Liver (tissue), 10 donors: ENCODE measurements at places on chromosomes 5 and 9. TPM values are rescaled to one million over a fixed set of nuclear protein-coding genes. Genes with fewer than 3 reads are reported as not detected.

- H3K4me3 ChIP-seq = no peak overlapping the region
- H3K36me3 ChIP-seq = no peaks in the 10 kb centered on the region
- DNase-seq = no peak
- H3K27me3 ChIP-seq = no peaks in the 10 kb centered on the region
- H3K27ac ChIP-seq = no peak overlapping the region
- no peaks in the 10 kb centered on the region for H3K4me1 ChIP-seq
Measured at GRCh38 chr5:35685161-35685560, 67.5 kb downstream of the SPEF2 start.

DNA sequence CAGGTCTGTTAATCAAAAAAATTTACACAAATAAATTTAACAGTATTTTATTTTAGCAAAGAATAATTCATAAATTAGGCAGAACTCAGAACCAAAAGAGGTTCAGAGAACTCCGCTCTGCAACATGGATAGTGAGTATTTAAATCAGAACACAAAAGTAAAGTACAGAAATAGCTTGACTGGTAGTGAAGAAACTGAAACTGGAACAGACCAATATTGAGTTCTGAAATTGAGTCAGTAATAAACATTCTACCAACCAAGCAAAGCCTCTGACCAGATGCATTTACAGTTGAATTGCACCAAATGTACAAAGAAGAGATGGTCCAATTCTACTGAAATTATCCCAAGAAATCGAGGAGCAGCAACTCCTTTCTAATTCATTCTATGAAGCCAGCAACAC lies 1542.8 kb downstream of the EFNA5 start:
- H3K36me3 ChIP-seq = no peaks in the 10 kb centered on the region
- no peak overlapping the region for H3K27ac ChIP-seq
- DNase-seq = no peak
- no peak overlapping the region for H3K4me3 ChIP-seq
- H3K27me3 ChIP-seq = no peaks in the 10 kb centered on the region

DNA sequence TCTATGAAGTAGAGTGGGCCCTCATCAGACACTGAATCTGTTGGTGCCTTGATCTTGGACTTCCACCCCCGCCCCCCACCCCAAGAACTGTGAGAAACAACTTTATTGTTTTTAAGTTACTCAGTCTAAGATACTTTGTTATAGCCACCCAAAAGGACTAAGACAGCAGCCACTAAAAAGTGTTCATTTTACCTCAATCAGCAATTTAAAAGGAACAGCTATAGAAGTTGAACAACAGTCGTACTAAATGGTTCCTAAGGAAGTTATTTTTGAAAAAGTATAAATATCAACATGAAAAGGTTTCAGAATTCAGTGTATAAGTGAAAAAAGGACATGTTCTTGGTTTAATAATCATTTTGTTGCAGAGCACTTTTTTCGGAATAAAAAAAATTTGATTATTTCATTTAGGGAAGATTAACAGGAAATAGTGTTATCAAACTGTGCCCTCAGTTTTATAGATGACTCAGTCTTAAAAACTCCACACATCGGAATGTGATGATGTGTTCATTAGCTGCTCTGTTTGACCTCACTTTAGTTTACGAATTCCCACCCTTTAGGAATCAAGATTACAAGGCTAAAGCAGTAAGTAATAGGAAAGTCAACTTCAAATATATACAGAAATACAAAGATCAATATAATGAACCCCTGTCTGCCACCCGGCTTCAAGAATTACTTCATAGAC lies 71.2 kb downstream of the MTAP start:
- no peak for DNase-seq
- H3K4me3 ChIP-seq = no peak overlapping the region
- no peak overlapping the region for H3K27ac ChIP-seq

- H3K27ac ChIP-seq = peak overlapping the region; percentile 83
- no peaks in the 10 kb centered on the region for H3K27me3 ChIP-seq
- peaks cover 7% of the 10 kb centered on the region for H3K4me1 ChIP-seq
- H3K4me3 ChIP-seq = peak overlapping the region; percentile 56
Measured at GRCh38 chr9:15295761-15296405, 11.1 kb downstream of the TTC39B start.

GRCh38 chr9:93645149-93645889 lies 68.9 kb downstream of the PHF2 start:
- no peaks in the 10 kb centered on the region for H3K4me1 ChIP-seq
- no peak overlapping the region for H3K4me3 ChIP-seq
- no peak for DNase-seq
- H3K27me3 ChIP-seq = no peaks in the 10 kb centered on the region
- H3K36me3 ChIP-seq = peaks cover 7% of the 10 kb centered on the region

DNA sequence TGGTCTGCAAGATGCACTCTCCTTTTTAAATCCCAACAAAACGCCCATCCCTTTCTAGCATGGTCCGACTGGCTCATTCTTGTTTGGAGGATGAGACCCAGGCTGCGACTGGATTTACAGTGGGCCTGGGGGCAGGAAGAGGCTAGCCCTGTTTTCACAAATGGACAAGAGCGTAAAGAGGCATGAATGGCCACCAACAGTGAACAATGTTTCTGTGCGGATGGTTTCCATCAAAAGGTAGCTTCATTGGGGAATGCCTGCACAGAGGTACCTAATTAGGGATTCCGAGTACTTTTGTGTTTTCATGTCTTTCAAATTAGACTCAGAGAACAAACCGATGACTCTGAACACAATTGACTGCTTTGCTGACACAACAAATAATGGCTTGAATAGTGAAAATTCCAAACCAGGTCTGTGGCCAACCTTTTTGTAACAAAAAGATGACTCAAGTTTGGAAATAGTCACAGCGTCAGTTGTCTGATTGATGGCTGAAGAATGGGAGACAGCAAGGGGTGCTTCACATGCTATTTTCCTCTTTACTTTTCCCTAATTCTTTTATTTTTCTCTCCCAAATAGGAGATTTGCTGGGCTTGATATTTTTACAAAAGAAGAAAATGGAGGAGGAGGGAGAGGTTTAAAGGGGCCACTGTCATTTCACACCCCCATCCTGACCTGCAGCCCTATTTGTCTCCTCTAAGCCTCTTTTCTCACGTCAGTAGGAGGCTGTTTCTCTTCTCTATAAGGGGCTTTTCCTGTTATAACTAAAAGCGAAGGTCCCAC lies 208.1 kb upstream of the S1PR3 start:
- no peak overlapping the region for H3K4me3 ChIP-seq
- H3K4me1 ChIP-seq = no peaks in the 10 kb centered on the region
- DNase-seq = no peak
- no peaks in the 10 kb centered on the region for H3K36me3 ChIP-seq
- no peaks in the 10 kb centered on the region for H3K27me3 ChIP-seq

- H3K36me3 ChIP-seq = no peaks in the 10 kb centered on the region
- no peak overlapping the region for H3K4me3 ChIP-seq
- no peak for DNase-seq
- H3K4me1 ChIP-seq = peaks cover 2% of the 10 kb centered on the region
- H3K27ac ChIP-seq = no peak overlapping the region
- no peaks in the 10 kb centered on the region for H3K27me3 ChIP-seq
Measured at GRCh38 chr9:269081-269711, 54.5 kb downstream of the DOCK8 start.

GRCh38 chr5:57298985-57299491 lies 125.2 kb downstream of the GPBP1 start:
- no peaks in the 10 kb centered on the region for H3K36me3 ChIP-seq
- H3K4me3 ChIP-seq = no peak overlapping the region

GFI1B gene
- total RNA-seq = not detected

GRCh38 chr9:131161585-131161984 lies 36.2 kb downstream of the NUP214 start:
- no peak overlapping the region for H3K4me3 ChIP-seq
- H3K36me3 ChIP-seq = peaks cover 34% of the 10 kb centered on the region
- H3K27me3 ChIP-seq = no peaks in the 10 kb centered on the region
- H3K27ac ChIP-seq = no peak overlapping the region
- no peaks in the 10 kb centered on the region for H3K4me1 ChIP-seq

PCDHGC3 gene
- total RNA-seq = 3.7 TPM

DNA sequence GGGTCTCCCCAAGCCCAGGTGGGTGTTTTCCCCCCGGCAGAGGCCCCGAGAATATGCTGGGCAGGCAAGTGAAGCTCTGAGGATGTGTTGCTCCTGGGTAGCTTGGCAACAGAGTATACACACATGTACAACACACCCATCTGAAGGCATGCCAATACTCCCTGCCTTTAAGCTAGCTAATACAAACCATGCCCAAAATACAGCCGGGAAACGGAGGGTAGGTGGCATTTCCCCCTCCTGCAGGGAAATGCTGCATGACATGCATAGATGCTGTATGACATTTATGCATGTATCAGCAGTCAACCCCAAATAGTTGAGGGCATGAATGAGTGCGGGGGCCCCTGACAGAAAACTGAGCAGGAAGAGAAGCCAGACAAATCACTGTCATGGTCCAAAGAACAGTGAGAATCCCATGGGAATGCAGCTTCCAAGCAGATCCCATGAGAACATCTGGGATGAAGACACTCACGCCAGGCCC lies 614.1 kb downstream of the EBF1 start:
- no peak overlapping the region for H3K4me3 ChIP-seq
- no peak overlapping the region for H3K27ac ChIP-seq
- H3K36me3 ChIP-seq = no peaks in the 10 kb centered on the region
- H3K27me3 ChIP-seq = no peaks in the 10 kb centered on the region

GRCh38 chr9:115799734-115800133 lies 353.9 kb upstream of the PAPPA start:
- H3K27me3 ChIP-seq = no peaks in the 10 kb centered on the region
- no peak overlapping the region for H3K4me3 ChIP-seq

DNA sequence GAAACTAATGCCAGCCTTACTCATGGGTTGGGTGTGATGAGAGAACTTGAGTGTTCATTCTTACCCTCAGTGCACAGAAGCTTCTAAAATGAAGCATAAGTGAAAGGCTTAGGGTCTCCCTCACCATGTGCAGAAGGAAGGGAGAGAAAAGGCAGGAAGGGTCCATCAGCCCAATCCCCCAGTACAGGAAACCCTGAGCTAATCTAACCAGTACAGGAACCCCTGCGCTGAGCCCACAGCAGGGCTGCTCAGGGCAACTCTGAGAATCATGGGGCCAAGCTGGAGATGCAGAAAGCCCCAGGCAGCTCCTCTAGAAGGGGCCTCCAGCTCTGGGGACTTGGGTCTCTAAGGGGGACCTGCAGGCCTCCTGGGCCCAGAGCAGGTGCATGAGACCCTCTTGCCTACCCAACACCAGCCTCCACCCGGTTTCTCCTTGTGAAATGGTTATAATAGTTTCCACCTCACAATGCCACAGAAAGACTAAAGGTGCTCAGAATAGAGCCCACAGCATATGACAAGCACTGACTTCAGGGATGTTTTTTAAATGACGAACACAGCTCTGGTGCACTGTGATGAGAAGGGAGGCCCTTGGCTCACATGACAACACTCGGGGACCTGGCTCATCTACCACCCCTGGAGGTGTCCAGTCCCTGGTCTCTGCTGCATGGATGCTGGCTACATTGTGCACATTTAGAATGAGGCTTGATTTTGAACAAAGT lies 190.1 kb downstream of the ACTL7B start:
- H3K36me3 ChIP-seq = no peaks in the 10 kb centered on the region
- H3K27ac ChIP-seq = no peak overlapping the region
- no peak overlapping the region for H3K4me3 ChIP-seq
- H3K4me1 ChIP-seq = no peaks in the 10 kb centered on the region

BTNL3 gene
- not detected for total RNA-seq

GRCh38 chr5:174064171-174064570 lies 18.7 kb downstream of the NSG2 start:
- H3K4me1 ChIP-seq = no peaks in the 10 kb centered on the region
- H3K27ac ChIP-seq = no peak overlapping the region
- no peaks in the 10 kb centered on the region for H3K36me3 ChIP-seq
- no peaks in the 10 kb centered on the region for H3K27me3 ChIP-seq
- no peak overlapping the region for H3K4me3 ChIP-seq

GRCh38 chr5:162091336-162091735 lies 23.8 kb downstream of the GABRG2 start:
- H3K27ac ChIP-seq = no peak overlapping the region
- no peaks in the 10 kb centered on the region for H3K36me3 ChIP-seq
- H3K4me1 ChIP-seq = no peaks in the 10 kb centered on the region
- no peak for DNase-seq
- no peaks in the 10 kb centered on the region for H3K27me3 ChIP-seq
